ENCODE measurements at places on chromosomes 6 and 20.

- no peak for DNase-seq
Measured at GRCh38 chr6:153172815-153173214, 41.7 kb upstream of the RGS17 start.

DNA sequence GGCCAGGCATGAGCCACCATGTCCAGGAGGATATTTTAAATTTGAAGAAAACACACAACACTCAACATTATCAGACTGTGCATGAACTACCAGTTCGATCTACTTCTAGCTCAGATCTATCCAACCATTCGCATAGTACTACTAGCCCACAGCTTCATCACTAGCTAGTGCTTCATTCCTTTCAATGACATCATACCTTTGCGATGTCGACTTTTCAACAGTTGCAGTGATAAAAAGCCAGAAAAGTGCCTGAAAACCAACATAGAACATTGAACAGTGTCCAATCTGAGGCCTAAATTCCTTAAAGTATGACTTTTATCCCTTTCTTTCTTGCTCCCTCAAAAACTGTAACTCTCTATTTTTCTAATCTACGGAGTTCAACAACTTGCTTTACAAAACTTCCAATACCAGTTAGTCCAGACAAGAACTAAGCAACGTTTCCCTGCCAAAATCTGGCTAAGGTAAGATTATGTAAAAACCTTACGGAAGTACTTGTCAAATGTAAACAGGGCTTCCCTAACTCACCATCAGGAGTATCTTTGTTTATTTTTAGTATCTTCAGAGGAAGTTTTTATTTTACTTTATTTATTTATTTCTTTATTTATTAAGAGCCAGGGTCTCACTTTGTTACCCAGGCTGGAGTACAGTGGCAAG, 434.0 kb upstream of the JARID2 start:
- DNase-seq = no peak

DNA sequence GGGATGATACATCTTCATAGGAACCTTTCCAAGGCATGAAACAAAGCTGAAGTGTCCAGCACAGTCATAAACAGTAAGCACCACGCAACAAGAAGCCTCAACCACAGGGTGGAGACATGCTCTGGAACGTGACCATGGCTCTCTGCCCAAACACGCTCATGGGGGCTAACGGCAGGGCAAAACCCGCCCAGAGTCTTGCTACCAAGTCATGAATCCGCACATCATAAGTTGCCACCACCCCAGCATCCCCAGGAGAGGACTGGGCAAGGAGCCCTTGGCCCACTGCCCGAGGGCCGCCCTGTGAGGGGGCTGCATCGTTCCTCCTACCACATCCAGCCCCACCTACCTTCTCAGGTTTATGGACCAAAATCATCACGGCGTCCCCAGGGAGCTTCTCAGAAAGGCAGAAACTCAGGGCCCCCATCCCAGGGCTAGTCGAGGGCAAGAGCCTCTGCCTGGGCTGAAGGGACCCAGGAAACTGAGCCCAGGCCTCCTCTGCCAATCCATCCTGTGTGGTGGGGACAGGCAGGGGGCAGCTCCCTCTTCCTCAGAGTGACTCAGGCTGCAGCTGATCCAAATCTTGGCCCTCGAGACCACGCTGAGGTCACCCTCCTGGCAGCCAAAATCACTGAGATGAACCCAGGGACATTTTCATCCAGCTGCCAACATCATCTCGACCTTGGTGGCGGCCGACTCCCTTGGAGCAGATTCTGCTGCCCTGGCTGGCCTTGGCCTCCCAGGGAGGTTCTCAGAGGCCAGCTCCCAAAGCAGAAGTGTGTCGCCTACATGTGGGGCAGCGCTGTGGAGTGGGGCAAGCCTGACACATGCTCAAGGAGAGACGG, 42.6 kb downstream of the BMP7 start:
- DNase-seq = no peak

GRCh38 chr6:98942263-98942803, 5.4 kb downstream of the FBXL4 start:
- DNase-seq = no peak

DNA sequence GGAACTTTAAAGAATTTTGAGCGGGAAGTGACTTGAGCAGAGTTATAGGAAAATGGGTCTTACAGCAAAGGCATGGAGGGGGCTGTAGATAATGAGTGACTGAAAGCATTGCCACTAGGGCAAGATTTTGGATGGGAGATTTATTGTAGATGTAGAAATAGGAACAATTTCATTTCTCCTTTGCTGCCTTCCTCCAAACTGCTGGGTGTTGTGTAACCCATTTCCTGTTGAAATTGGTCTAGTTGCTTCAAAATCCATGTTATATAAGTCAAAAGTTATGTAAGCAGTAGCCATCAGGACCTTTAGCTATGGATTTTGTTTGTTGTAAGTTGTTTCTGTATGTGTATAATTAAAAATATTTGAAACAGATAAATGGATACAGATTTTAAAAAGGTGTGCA, 11.1 kb downstream of the YWHAB start:
- no peak for DNase-seq

DNA sequence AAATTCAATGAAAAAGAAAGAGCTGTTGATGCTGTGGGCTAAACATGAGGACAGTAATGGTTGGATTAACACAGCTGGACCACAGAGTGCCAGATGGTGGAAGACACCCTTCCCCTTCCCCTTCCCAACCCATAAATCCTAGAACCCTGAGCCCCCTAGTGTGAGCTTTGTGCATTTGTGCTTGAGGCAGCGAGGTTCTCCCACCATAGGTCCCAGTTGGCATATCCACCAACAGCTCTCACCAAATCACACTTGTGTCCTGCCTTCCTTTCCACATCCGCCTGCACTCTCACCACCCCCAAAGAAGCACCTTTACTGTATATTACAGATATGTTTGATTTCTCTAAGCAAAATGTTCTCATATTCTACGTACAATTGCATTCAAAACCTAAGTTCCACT, 32.8 kb upstream of the HBS1L start:
- no peak for DNase-seq

DNA sequence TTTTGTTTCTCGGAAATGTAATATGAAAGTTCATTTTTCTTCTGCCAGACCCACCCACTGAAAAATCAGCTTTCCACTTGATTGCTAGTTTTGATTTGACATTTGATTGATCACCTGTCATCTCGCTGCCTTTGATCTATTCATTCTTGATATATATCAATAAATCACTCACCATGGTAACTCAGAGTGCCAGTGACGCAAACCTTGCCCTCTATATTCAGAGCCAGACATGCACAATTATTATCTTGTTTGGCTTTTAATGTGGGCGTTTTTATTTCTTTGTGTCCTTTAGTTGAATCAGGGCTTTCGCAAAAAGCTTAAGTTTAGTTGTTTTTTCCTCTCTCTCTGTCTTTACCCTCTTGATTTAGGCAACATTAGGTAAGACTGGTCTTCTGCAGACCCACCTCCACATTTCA, 2.0 kb downstream of the TSHZ2 start:
- DNase-seq = no peak

GRCh38 chr20:60137657-60138245, 179.5 kb downstream of the CDH26 start:
- no peak for DNase-seq

- no peak for DNase-seq
Measured at GRCh38 chr6:4632421-4632820, 143.8 kb upstream of the CDYL start.

GRCh38 chr6:112258642-112259336, 4.4 kb upstream of the LAMA4 start:
- DNase-seq = no peak

DNA sequence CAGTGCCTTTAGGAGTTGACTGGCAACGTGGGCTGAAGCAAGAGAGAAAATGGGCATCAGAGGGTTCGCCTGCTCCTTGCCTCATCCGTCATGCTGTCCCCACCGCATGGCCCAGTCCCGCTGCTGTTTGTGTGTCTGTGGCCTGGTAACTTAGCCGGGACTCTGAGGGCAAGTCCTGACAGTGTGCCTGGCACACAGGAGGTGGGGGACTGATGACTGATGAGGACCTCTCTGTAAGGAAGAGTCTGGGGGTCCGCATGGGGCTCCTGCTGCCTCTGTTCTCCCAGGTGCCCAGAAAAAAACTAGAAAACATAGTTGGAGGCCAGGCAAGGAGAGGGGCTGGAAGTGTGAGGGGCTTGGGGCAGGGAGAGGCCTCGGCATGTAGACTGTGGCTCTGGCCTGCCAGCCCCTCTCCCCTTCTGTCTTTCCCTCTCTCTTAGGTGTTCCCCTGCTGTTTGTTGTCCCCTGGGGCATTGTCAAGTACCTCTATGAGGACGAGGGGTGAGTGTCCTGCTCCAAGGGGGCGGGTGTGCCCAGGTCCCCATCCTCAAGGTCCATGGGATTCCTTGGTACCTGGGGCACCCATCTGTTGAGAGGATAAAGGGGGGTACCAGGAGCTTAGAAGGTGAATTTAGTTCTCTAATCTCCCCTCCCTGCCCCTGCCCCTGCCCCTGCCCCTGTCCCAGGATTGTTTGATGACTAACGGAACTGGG, 29.5 kb downstream of the GLP1R start:
- DNase-seq = no peak

DNA sequence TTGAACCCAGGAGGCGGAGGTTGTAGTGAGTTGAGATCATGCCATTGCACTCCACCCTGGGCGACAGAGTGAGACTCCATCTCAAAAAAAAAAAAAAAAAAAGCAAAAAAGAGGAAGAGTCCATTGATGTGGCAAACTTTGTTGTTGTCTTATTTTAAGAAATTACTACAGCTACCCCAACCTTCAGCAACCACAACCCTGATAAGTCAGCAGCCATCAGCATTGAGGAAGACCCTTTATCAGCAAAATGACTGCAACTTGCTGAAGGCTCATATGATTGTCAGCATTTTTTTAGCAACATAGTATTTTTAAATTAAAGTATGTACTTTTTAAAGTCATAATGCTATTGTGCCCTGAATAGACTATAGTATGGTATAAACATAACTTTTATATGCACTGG, 48.8 kb downstream of the ZFP64 start:
- DNase-seq = no peak

- DNase-seq = no peak
Measured at GRCh38 chr6:7169296-7169721, 61.5 kb downstream of the RREB1 start.

GRCh38 chr6:73704260-73704659, 8.3 kb downstream of the CD109 start:
- DNase-seq = no peak
